ENCODE measurements at places on chromosomes 5 and 9.

GRCh38 chr9:134323741-134324358 lies 2.4 kb upstream of the RXRA start:
- no peak for DNase-seq

- peak; percentile 21 for DNase-seq
These were observed 210.7 kb upstream of the SLC24A2 start for GRCh38 chr9:19999491-20000057.

DNA sequence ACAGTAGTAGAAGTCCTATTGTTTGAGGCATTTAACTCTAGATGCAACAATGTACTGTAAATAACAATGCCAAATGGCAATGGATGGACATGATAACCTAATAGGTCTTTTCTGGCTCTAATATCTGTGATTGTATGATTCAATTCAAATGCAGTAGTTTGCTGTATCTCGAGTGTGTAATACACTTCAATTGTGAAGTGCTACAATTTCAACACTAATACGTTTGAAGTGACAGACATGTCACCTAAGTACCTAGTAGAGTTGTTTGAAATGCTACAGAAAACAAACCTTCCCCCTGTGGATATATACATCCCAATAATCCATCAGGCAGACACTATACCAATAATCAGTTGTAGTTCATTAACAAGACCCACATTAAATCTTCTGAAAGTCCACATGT lies 305.9 kb upstream of the ITGA1 start:
- DNase-seq: no peak

DNA sequence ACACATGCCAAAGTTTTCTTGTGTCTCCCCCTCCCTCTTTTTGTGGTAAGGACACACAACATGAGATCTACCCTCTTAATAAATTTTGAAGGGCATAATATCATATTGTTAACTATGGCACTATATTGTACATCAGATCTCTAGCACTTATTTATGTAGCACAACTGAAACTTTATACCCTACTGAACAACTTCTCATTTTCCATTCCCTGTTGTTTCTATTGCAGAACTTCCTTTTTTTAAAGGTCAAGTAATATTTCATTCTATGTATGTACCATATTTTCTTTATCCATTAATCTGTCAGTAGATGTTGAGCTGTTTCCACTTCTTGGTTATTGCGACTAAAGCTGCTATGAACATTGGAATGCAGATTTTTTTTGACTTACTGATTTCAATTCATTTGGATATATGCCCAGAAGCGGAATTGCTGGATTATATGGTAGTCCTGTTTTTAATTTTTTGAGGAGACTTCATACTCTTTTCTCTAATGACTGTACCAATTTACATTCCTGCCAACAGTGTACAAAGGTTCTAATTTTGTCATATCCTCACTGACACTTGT lies 305.3 kb downstream of the PRR16 start:
- DNase-seq: no peak

GRCh38 chr5:115816226-115817081 lies at the start of gene CDO1:
Gene CDO1, minus strand, starts transcription at chr5:115816659. Its CDS starts 262 bp downstream, at chr5:115816397.
- DNase-seq: no peak

DNA sequence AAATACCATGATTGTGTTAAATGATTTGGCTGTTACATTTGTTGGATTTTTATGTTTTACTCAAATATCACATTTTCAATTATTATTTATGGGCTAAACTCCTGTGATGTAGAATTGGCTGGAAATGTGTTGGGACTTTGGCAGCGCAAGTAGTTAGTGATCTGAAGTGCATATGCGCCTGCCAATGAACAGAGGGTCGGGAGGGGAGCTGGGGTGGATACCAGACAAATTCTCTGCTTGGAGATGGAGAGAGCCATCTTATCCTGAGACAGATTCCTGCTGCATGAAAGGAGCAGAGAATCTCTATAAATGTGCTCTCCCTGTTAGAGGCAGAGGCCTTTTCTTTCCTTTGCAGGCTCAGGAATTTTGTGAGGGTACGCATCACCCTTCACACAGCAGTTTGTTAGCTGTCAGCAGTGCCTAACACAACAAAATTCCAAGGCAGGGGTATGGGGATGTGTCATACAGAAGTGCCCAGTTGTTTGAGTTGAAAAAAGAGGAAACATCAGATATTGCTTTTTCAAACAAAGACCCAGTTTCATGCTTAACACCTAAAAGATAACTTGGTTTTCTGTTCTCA lies 489.1 kb downstream of the CSNK1G3 start:
- no peak for DNase-seq

DNA sequence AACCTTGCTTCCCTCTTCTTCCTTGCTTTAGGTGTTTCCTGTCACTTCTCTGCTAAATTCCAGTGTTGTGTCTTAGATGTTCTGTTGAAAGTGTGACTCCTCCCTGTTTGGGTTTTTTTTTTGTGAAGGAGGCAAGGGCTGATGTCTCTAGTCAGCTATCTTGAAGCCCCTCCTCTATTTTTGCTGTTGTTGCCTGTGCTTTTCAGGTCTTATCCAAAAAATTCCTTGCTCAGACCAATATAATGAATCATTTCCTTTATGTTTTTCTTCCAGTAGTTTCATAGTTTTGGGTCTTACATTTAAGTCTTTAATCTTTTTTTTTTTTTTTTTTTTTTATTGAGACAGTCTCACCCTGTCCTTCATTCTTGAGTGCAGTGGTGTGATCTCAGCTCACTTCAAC lies 22.3 kb downstream of the RIC1 start:
- DNase-seq: no peak

DNA sequence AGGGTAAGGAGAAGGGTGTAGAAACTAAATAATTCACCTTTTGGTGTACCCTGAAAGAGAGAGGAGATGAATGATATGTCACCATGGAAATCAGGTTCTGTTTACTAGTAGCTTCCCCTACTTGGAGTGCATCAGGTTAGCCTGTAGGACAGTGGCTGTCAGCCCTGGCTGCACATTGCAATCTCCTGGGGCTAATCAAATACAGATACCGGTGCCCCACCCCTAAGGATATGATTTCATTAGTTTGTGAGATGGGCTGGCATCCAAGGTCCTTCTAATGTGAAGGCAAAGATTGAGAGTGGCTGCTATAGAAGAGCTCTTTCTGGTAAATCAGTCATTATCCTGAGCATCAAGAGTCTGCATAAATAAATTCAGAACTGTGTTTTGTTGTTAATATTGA lies 47.2 kb downstream of the INSYN2B start:
- no peak for DNase-seq

DNA sequence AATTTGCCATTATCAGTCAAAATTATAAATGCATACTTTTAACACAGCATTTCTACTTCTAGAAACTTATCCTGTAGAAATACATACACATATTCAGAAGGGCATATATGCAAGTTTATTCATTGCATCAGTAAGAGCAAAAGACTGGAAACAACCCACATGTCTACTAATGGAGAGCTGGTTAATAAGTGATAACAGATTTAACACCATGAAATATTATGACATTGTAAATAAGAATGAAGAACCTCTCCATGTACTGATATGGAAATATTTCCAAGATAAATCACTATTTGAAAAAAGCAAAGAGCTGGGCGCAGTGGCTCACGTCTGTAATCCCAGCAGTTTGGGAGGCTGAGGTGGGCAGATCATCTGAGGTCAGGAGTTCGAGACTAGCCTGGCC lies 54.5 kb downstream of the ELOVL7 start:
- no peak for DNase-seq

DNA sequence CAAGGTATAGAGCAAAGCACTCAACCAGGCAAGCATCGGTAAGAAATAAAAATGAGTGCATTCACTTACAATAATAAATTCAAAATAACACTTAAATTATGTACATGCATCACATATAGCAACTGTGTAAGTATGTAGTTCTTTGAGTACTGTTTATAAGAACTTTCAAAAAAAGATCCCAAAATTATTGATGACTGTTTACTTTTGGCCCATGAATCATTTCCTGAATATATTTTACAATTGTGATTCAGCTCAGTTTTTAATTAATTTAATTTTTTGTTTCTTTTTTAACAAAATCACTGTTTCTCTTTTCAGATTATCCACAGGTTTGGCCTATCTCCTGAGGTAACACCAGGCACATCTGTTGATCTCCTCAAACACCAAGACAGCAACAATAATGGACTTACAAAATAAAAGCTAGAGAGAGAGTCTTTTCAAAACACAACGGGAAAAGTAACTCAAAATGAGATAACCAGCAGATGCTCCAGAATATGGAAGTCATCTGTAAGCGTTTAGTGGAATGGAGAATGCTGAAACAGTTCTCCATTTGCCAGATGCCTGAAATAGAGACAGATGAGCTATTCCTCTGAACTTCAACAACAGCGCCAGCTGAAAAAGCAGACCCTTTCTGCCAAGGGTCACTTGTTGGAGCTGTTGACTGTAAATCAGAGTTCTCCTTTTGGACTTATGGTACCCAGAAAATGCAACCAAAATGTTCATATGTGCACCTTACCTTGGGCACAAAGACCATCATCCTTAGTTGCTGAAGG lies 348.6 kb upstream of the RGMB start:
- DNase-seq: no peak

GRCh38 chr9:132001567-132001966 lies 78.1 kb downstream of the MED27 start:
- no peak for DNase-seq

- no peak for DNase-seq
These were observed 102.5 kb upstream of the PANK3 start for GRCh38 chr5:168681556-168682183.
